Skin of body (tissue), 3 donors: ENCODE measurements at places on chromosomes 11 and 22. TPM values are rescaled to one million over a fixed set of nuclear protein-coding genes. Genes with fewer than 3 reads are reported as not detected.
A peak's percentile ranks its signal among the peaks of the same experiment; 100 is the strongest.

Gene PGA3
- 0.89 TPM for total RNA-seq

Gene SAA1
- total RNA-seq, result not detected

Gene CLTCL1
- 12.3 TPM for total RNA-seq

Gene GCAT
- 10.2 TPM for total RNA-seq

GRCh38 chr22:17336061-17336460, 33.2 kb upstream of the CECR2 start:
- no peak for DNase-seq

- no peak for DNase-seq
These were observed 7.8 kb downstream of the MS4A12 start for GRCh38 chr11:60500276-60500910.

GRCh38 chr11:36030731-36031281, 86.9 kb downstream of the LDLRAD3 start:
- peak; percentile 87 for DNase-seq

DNA sequence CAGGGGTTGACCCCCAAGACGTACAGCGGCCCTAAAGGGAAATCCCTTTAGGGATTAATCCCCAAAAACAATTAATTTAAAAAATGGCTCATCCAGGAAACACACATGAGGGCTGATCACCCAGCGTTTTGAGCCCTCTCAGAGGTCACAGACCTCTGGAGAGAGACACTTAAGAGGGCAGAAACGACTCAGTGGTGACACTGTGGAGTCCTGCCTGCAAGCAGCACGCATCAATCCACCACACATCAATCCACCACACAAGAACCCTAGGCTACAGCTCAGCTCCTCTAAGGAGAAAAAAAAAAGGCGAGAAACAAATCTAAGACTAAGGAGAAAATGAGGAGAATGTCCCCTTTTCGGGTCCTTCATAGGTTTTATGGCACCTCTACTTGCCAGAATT, 12.5 kb upstream of the SELENOH start:
- DNase-seq, result no peak

GRCh38 chr11:116134450-116134849, 630.2 kb upstream of the CADM1 start:
- DNase-seq, result no peak

DNA sequence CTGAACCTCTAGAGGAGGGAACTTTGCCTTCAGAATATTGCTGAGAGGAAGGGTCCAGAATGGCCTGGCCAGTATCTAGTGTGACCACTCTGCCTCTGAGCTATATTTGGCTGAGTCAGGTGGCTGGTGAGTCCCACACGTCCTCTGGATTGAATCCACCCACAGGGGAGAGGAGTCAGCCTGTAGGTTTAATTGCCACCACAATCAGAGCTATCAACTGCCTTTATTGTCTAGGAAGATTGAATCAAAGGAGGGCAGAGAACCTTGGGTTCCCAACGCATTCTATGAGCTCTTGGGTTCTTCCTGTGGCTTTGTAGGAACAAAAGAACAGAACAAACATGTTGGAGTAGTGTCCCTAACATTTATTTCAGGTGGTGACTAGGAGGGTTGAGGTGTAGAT, 67.7 kb downstream of the ST3GAL4 start:
- no peak for DNase-seq

- no peak for DNase-seq
These were observed 38.5 kb downstream of the FLRT1 start for GRCh38 chr11:64074239-64074638.

- DNase-seq, result no peak
These were observed 79.0 kb downstream of the MYO7A start for GRCh38 chr11:77207019-77207485.

DNA sequence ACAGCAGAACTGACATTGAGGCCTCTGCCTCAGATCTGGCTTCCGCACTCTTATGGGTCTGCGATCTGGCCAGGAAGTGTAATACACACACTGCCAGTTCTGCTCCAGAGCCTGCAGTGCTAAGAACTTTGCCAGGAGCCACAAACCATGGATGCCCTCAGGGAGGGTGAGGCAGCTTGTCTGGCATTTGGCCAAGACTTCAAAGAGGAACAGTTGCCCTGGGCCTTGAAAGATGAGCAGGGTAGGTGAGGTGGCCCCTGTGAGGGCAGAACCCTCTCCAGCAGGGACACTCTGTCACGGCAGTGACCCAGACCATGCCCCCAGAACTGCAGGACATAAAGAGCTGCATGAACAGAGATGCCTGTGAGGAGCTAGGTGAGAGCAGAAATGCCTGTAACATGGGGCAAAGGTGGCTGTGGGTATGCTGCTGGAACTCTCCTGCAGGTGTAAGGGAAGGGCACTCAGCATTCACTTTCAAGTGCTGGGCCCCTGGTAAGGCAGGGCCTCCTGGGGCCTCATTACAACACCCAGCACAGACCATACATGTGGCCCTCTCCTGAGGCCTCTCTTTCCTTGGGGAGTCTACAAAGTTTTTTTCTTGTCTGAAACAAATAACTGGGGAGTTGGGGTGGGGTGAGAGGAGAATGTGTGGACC, 47.3 kb downstream of the NEU3 start:
- no peak for DNase-seq
